Stimulated activated CD4-positive, alpha-beta T cell treated with anti-CD3 and anti-CD28 coated beads, Interleukin-1b, Interleukin-23, amount 100 ng/mL, for 24 hours (primary cell): ENCODE measurements at places on chromosomes 4 and X.

GRCh38 chr4:186137196-186137794, 32.8 kb downstream of the FAM149A start:
- no peak for DNase-seq

DNA sequence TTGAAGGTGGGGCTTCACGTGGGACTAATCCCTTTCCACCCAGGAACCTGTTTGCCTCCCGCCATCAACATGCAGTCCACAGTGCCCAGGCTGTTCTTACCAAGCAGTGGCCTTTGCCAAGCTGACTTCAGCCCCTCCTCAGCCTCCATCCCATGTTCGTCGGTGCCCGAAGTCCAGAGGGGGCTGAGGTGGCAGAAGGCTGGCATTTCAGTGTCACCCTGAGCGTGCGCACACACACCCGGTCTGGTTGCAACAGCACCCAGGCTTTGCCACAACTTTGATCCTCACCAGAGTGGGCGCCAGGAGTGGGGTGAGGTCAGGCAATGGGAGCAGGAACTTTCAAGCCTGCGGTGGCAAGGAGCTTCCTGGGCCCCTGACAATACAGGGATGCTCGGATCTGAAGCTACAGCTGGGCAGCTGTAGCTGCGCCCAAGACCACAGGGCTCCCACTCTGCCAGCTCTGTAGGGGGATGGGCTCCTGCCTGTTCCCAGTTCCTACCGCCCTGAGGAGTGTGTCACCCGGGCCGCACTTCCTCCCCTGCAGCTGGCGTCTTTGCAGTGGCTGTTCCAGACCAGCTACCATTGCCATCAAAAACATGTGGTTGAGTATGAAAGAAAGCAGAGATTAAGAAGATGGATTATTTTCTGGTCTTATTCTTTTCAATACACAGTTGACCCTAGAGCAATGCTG, 428.0 kb downstream of the EPHA5 start:
- no peak for DNase-seq

- DNase-seq, result no peak
Observed at GRCh38 chr4:68344049-68344448, 5.8 kb downstream of the YTHDC1 start.

GRCh38 chr4:106287353-106287969, 28.5 kb downstream of the TBCK start:
- no peak for DNase-seq

GRCh38 chr4:105128208-105128607, 18.5 kb upstream of the TET2 start:
- DNase-seq, result no peak

DNA sequence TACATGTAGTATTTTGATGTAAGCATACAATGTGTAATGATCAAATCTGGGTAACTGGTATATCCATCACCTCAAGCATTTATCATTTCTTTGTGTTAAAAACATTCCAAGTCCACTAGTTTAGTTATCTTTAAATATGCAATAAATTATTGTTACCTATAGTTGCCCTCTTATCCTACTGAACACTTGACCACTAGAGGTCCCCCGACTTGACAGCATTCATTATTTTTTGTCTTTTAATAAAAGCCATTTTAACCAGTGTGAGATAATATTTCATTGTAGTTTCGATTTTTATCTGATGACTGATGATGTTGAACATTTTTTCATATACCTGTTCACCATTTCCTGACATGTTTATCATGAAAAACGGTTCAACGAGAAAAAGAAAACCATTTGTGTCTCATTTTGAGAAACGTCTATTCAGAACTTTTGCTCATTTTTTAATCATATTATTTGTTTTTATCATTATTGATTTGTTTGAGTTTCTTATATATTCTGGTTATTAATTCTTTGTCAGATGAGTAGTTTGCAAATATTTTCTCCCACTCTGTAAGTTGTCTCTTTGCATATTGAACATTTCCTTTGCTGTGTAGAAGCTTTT, 199.0 kb upstream of the CXXC4 start:
- DNase-seq, result no peak

DNA sequence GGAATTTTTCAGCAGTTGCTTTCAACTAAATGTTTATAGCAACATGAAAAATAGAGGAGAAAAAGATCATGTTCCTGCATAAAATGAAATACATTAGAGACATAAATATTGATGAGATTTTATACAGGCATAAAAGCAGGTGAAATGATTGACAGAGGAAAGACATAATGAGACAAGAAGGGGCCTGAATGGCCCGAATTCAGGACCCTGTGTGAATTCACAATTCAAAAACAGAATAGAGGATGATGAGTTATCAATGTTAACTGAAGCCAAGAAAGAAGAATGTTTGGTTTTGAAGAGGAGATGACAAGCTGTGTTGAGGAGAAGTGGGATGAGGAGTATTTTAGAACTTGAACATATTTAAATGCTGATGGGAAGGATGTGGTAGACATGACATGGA, 371.1 kb downstream of the FBXO8 start:
- no peak for DNase-seq
